ENCODE measurements at places on chromosomes 2 and 18. TPM values are rescaled to one million over a fixed set of nuclear protein-coding genes. Genes with fewer than 3 reads are reported as not detected.

The FAHD2B gene
- polyA plus RNA-seq = 16.1 TPM

The CNDP1 gene
- not detected for polyA plus RNA-seq

The PSTPIP2 gene
- polyA plus RNA-seq = 1.6 TPM

The GAD1 gene
- polyA plus RNA-seq = 0.04 TPM

The CDH2 gene
- 169 TPM for polyA plus RNA-seq

The CLEC4F gene
- polyA plus RNA-seq = 0.04 TPM

The C1QL2 gene
- polyA plus RNA-seq = 0.08 TPM

The PRSS56 gene
- 0.11 TPM for polyA plus RNA-seq

The EMILIN2 gene
- polyA plus RNA-seq = 38.2 TPM
